ENCODE measurements at places on chromosomes 4 and X.

- no peak for DNase-seq
Measured at GRCh38 chr4:7299010-7299907, 106.9 kb downstream of the SORCS2 start.

DNA sequence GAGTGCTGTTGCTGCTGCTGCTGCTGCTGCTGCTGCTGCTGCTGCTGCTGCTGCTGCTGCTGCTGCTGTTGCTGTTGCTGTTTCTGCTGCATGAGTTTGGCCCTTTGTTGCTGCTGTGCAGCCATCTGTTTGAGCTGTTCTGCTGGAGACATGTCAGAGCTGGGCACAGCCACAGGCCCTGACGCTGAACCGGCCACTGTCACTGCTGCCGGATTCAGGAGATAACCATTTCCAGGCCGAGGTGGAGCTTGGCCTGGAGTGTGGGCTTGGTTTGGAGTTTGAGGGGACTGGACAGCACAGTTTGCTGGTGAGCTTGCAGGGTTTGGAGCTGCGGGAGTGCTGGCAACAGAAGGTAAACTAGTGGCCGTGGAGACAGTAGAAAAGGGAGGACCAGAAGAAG, 224.3 kb downstream of the MGST2 start:
- no peak for DNase-seq

- no peak for DNase-seq
Measured at GRCh38 chrX:112048707-112049106, 33.9 kb downstream of the TRPC5 start.

DNA sequence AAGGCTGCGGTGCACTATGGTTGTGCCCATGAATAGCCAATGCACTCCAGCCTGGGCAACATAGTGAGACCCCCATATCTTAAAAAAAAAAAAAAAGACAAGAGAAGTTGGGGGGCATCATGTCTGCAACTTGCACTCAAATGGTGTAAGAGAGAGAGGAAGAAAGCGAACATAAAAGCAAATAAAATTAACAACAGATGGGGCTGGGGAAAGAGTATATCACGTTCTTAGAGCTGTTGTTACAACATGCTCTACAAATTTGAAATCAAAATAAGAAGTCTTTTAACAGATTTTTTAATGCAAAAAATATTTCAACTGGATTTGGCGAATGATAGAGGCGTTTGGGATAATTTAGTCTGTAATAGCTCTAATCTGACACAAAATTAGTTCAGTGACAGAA, 144.9 kb downstream of the FNIP2 start:
- no peak for DNase-seq

- no peak for DNase-seq
Measured at GRCh38 chr4:77465271-77465670, 140.3 kb upstream of the CXCL13 start.

GRCh38 chrX:18895189-18895951, 88.5 kb downstream of the PHKA2 start:
- no peak for DNase-seq

DNA sequence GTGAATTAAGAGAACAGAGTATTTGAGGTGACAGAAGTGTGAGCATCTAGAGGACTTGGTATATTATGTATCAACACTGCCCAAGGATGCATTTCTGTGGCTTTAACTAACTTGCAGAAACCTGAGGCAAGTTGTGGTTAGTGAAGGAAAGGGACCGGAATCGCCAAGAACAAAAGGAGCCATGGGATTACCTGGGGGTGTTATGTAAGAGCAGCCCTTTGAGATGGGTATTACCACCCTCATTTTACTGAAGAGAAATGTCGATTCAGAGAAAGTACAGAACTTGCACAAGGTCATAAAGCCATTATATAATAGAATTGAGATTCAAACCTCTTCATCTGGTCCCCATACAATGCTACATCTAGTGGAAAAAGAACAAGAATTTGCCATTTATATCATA, 14.3 kb downstream of the TENM3 start:
- no peak for DNase-seq

- DNase-seq: no peak
Measured at GRCh38 chr4:75432683-75433082, 81.5 kb downstream of the RCHY1 start.

DNA sequence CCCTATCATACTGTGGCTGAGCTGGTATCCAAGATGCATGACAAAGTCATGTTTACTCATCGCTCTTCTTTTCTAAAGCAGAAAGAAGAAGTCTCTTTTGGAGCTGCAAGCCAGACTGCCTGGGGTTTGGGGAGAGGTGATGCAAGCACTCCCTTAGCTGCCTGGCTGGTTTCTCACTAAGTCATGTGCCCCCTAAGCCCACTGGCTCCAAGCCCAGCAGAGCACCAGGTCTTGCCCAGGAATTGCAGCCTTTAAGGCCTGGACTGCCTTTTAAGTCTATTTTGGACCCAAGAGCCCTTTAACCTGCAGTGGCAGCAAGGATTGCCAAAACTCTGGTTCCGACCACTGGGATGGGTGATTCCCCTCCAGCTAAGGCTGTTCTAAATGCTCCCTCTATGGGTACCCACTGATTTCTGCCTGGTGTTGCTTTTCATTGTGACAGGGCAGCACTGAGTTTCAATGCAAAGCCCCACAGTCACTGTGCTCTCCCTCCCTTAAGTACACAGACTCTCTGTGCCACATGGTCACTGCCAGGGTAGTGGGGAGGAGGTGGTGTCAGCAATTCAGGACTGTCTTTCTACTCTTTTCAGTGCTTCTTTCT, 548.6 kb downstream of the TLL1 start:
- no peak for DNase-seq

GRCh38 chr4:140668111-140668510, 88.1 kb downstream of the TBC1D9 start:
- DNase-seq: no peak

- DNase-seq: no peak
Measured at GRCh38 chr4:164959896-164960295, 17.6 kb downstream of the TRIM61 start.

- no peak for DNase-seq
Measured at GRCh38 chrX:144637731-144638130, 609.6 kb upstream of the SPANXN1 start.

- DNase-seq: peak; percentile 12
Measured at GRCh38 chrX:38768079-38768478, 33.2 kb upstream of the MID1IP1 start.

DNA sequence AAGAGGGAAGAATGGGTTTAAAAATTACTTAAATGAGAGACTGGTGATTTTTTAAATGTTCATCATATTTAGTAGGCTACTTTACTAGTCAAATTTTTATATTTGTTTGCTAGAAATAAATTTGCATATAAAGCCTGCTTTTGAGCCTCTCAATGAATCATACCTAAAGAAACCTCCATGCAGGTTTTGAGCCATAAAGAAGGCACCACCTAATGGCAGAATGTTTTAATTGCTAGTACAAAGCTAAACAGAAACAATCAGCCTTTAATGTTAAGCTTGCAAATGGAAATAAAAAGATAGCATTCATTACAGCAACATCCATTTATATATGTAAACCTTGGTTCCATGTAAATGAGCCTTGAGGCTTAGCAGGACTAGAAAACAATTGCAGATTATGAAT, 989.7 kb downstream of the CCSER1 start:
- DNase-seq: no peak

DNA sequence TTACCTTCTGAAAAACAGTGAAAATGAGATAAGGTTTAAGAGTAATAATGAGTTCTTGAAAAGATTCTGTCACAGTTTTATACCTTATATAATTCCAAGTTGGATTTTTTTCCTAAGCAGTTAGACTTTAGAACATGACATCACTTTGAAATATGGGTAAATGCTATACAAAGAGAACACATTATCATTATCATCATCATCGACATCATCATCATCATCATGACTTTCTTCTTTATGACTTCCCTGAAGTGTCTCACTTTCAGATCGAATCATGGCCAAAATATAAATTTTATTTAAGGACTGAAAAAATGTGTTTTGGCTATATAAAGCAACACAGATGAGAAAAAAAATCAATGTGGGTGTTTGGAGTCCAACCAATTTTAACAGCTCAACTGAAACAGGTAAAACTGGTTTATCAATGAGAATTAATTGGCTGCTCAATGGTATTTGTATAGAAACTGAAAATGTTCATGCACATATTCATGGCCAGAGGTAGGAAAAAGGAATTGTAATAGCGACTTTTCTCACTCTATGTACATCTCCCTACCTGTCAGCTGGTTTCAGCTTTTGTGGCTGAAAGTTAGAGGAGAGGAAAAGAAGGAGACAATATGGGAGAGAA, 243.1 kb upstream of the GPC4 start:
- no peak for DNase-seq

GRCh38 chr4:141501931-141502330, 134.5 kb upstream of the IL15 start:
- no peak for DNase-seq

- no peak for DNase-seq
Measured at GRCh38 chr4:100348473-100348872, 158.2 kb upstream of the DDIT4L start.

DNA sequence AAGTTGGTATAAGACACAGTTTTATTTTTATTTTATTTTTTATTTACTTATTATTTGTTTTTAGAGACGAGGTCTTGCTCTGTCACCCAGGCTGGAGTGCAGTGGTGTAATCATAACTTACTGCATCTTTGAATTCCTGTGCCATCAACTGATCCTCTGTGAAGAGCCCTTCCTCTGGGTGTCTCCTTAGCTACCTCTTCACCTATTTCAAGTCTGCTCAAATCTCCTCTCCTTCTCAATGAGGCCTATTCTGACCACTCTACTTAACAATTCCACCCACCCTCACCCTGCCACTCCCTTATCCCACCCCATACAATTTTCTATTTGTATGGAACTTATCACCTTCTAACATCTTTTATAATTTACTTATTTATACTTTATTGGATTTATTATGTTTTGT, 183.4 kb downstream of the PPP3CA start:
- no peak for DNase-seq

GRCh38 chr4:103032574-103032973, 13.1 kb upstream of the SLC9B1 start:
- no peak for DNase-seq

GRCh38 chrX:9606971-9607370, 142.1 kb downstream of the TBL1X start:
- no peak for DNase-seq

All from CD4-positive, alpha-beta T cell treated with Interleukin-4 for 4 hours (primary cell).